ENCODE measurements at places on chromosomes 2 and 18.

DNA sequence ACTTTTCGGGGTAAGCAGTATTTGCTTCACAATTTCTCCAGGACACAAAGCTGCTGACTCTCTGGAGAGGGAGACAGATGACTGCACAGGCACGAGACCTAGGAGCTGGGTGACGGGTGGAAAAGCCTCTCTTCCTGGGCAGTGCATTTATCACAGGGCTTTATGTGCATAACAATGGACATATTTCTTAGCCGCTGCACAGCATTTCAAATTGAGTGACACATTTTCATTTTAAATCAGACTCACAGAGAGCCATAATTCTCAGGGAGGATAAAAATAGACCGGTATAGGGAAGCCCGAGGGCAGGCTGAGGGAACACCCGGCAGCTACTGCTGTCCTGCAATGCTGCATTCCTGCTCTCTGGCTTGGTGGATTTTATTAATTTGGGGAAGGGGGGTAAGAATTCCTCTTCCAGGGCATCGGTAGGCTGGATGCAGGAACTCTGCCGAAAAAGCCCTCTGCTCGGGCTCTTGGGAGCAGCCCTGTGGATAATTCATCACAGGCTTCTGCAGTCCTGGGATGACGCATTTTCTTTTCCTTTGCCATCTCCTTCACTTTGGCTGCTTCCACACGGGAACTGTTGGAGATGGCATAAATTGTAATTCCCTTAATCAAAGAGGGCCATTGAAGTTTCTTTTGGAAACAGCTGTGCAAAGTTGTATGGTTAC lies 108.1 kb upstream of the ACAA2 start:
- no peak for DNase-seq

- no peak for DNase-seq
Observed at GRCh38 chr2:70508711-70509462, 44.7 kb downstream of the TGFA start.

DNA sequence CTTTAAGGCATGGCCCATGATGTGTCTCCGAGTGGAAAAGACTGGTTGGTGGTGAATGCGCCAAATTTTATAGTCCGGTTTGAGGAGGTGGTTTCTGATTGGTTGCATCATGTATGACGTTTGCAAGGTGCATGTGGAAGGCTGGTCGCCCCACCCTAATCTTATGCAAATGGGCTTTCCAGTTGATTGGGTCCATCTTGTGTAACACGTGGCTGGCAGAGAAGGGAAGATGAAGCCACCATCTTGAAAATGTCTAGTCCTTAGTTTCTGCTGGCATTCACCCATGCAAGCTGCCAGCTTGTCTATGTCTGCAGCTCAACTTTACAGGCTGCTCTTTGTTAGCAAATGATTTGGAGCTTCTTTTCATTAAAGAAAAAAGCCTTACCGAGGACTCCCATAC lies 132.2 kb downstream of the PIK3C3 start:
- no peak for DNase-seq

- peak; percentile 39 for DNase-seq
Observed at GRCh38 chr2:70340761-70341476, 39.1 kb upstream of the FAM136A start.

GRCh38 chr2:102021779-102022178 lies 30.0 kb downstream of the IL1R2 start:
- no peak for DNase-seq

GRCh38 chr2:20868377-20868776 lies 45.5 kb upstream of the LDAH start:
- DNase-seq: no peak

GRCh38 chr18:78087338-78087737 lies 837.7 kb downstream of the GALR1 start:
- no peak for DNase-seq

DNA sequence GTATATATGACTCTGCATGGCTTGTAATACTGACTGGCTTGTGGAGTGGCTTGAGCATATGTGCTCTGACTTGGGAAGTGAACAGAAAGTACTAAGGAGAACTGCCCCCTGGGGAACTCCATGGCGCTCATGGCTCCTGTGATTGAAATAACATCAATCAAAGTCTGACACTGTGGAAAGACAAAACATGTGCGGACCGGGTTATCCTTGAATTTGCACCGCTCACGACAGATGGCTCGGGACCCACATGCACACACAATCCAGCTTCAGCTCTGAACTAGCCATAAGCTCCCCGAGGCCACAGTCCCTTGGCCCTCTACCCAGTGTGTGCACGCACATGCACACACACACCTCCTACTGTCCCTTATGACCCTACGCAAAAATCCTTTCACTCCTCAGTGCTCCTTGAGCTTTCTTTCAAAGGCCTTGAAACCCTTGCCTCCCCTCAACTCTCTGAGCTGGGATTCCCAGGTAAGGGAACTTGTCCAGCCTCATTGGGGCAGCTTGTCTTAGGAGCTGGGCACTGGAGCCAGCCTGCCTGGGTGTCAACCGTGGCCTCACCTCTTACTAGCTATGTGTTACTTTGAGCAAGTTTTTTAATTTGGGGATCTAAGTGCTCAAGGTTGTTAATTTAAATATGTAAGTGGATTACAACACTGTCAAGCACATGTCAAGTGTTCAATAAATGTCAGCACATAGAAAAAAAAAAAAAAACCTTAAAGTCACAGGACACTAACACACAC lies 43.6 kb downstream of the MRPS5 start:
- no peak for DNase-seq

DNA sequence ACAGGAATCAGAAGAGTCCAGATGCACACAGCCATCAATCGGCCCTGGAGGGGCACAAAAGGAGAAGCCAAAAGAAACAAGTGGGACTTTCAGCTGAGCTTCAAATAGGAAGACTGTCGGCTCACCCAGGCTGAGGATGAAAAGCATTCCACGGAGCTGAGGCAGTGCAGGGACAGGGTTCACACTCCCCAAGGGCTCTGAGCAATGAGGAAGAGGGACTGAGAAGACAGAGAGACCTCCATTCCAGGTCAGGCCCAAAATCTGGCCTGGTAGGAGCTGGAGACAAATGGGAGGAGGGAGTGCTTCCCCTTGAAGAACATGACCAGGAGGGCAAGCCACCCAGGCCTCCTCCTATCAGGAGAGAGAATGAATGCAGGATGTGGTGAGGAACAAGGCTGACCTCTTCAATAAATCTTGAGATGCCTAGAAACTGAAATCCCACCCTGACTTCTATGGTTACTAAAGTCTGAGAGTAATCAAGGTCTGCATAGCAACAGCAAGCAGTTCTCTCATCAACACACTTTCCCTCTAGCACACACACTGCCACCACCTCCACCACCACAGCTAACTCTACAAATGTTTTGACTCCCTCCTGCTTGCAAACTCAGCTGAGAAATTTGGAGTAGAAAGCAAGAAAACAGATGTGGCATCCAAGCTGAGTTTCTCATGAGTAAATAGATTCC lies 434.4 kb downstream of the TNS1 start:
- no peak for DNase-seq

DNA sequence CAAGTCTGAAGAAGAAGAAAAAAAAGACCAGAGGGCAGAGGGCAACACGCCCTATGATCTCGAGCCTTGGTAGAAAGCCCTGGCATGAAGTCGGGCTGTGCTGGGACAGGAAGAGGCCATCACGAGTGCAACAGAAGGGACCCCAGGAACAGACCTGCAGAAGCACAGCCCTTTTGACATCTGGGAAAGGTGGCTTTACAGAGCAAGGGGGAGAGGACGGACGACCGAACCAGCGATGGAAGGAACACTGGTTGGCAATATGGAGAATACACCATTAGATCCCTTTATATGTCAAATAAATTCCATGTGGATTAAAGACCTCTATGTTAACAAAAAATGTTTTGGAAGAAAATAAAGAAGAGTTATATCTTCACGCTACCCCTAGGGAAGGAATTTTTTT lies 10.7 kb downstream of the KIF1A start:
- no peak for DNase-seq

DNA sequence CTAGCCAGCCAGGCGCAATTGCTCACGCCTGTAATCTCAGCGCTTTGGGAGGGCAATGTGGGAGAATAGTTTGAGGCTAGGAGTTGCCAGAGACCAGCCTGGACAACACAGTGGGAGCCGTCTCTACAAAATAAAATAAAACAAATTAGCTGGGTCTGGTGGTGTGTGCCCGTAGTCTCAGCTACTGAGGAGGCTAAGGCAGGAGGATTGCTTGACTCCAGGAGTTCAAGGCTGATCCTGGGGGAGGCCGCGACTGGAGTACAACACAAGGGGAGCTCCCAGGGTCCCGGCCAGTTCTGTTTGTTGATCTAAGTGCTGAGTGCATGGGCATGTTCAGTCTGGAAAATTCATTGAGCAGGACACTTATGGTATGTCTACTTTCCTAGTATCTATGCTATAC lies 2.6 kb downstream of the ST3GAL5 start:
- DNase-seq: no peak

DNA sequence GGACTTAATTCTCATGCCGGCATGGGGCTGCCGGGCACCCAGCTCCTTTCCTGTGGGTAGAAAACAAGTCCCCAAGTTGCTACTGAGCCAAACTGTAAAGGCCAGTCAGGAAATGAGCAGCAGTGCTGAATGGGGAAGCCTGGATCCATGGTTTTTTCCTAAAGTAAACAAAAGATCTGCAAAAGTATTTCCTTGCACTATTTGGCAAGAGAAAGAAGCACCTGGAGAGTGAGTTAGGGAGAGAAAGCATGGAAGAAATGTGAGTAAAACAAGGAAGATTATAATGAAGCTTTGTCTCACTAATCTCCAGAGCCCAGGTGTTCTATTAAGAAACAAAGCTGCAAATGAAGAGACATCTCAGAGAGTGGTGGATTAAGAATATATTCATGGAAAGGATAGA lies 117.6 kb downstream of the METTL8 start:
- DNase-seq: no peak

DNA sequence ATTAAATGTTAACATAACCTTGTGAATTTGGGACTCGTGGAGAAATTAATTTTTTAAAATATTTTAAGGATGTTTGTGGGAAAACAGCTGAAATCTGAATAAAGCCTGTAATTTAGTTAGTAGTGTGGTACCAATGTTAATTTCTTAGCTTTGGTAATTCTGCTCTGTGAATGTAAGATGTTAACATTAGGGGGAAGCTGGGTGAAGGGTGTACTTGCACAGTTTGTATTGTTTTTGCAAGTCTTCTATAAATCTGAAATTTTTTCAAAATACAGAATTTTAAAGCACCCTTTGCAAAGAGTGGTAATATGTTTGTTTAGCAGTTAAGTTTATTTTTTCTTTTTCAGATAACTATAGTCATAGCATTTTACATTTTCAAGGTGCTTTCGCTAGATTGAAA lies 4.5 kb downstream of the PTPRM start:
- DNase-seq: no peak

DNA sequence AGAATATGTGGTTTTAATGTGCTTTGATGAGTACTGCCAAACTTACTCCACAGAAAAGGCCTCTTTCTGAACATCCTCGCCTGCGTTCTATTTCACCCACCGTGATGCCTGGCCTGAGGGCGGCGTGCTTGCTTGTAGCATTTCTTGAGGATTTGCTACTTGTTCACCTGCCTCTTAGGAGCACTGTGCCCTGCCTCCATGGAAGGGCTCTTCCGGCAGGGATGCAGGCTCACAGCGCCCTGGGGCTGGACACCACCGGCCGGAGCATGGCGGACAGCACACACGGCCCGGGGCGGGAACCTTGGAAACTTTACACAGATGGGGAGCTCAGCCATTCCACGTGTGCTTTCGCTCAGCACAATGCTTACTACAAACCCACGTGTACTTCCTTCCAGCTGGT lies 37.1 kb downstream of the ANO7 start:
- DNase-seq: no peak

GRCh38 chr2:66334237-66335029 lies 100.5 kb upstream of the MEIS1 start:
- DNase-seq: no peak

- DNase-seq: no peak
Observed at GRCh38 chr2:43034242-43034619, 192.2 kb downstream of the ZFP36L2 start.

GRCh38 chr2:184031402-184032147 lies 566.8 kb upstream of the ZNF804A start:
- no peak for DNase-seq

DNA sequence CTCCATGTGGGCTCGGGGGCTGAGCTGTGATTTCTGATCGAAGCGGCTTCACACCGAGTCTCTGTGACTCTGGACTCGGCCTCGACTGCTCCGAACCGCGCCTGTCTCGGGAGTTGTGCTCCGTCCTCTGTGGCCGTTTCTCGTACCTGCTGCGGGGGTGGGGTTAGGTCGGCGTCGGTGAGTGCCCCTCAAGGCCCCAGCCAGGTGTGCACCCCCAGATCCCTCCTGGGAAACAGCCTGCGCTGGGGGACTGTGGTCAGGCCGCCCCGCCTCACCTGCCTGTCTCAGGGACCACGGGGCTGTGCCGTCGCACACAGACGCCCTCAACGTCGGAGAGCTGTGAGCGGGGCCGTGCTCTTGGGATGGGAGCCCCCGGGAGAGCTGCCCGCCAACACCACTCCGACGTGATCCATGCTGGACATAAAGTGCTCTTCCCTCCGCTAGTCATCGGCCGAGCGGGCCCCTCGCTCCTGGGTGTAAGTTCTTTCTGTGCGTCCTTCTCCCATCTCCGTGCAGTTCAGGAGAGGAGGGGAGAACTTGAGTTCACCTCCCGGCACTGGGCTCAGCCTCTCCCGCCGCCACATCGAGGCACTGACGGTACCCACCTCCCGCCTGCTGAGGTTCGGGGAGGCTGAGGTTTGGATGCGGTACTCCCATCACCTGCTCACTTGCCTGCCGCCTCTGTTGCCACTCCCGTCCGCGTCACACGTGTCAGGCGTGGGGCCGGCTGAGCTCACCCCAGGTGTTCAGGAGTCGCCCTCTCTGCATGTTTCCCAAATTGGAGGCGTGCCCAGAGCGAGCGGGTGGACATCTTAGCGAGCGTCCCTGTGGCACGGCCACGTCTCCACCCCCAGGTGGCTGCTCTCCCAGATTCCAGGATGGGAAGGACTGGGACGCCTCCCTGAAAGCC lies 55.7 kb downstream of the CTDP1 start:
- DNase-seq: no peak

- DNase-seq: no peak
Observed at GRCh38 chr2:25250331-25251070, 82.1 kb upstream of the POMC start.

DNA sequence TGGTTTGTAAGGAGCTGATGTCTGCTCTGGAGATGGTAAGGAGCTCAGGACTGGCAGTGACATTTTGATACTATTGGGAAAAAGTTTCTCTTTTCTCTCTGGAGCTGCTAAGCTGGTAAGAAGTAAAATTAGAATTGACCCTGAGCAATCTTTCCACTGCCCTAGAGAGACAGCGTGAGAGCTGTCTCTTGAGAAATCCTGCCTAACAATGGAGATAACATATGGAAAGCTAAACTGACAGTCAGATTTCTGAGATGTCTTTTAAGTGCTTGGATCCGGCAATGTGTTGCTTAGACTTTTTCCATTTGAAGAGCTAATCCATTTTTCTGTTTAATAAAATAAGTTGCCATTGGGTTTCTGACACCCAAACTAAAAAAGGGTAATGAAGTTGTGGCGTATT lies 302.4 kb downstream of the KCNS3 start:
- DNase-seq: no peak

GRCh38 chr2:208792766-208793165 lies 386.2 kb downstream of the PTH2R start:
- DNase-seq: no peak
